ENCODE measurements at places on chromosomes 5 and 9.

DNA sequence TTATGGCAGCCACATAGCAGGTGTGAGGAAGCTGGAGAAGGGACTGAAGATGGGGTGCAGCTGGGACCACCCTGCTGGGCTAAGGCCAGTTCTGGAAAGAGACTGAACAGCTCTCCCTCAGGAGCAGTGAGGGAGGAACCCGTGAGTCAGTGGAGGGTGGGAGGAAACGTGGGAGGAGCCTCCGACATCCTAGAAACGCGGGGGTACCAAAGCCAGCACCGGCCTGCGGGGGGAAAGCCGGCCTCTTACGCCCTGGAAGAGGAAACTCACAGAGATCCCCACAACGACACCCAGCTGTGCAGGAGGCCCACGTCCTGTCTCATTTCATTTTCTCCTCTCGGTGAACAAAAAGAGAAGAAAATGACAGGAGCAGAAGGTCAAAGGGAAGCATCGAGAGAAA is 185.8 kb upstream of the IRX4 start:
- DNase-seq, result no peak

- no peak for DNase-seq
These were observed 790.1 kb upstream of the ZNF608 start for GRCh38 chr5:125536582-125536981.

DNA sequence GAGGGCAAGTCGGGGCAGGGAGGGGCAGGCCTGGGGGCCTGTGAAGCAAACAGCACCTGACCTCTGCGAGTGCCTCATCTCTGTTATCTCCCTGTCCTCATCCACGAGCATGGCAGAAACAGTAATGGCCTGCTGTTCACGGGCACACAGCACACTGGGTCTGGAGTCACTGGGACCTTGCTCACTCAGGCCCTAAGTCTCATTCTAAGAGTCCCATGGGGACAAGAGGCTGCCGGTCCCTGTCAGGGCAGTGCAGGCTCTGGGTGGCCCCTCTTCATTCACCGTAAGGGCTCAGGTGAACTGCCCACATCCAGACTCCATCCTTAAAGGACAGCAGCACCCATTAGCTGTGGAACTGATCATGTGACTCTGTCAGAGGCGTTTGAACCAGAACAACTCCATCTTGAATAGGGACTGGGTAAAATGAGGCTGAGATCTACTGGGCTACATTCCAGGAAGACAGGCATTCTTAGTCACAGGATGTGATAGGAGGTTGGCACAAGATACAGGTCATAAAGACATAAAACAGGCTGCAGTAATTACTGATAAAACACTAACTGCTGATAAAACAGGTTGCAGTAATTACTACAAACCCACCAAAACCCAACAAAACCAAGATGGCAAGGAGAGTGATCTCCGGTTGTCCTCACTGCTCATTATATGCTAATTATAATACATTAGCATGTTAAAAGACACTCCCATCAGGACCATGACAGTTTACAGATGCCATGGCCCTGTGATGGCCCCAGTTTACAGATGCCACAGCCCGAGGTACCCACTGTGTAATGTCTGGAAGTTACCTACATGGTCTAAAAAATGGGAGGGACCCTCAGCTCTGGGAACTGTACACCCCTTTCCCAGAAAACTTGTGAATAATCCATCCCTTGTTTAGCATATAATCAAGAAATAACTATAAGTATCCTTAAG is 28.7 kb downstream of the BICD2 start:
- no peak for DNase-seq

DNA sequence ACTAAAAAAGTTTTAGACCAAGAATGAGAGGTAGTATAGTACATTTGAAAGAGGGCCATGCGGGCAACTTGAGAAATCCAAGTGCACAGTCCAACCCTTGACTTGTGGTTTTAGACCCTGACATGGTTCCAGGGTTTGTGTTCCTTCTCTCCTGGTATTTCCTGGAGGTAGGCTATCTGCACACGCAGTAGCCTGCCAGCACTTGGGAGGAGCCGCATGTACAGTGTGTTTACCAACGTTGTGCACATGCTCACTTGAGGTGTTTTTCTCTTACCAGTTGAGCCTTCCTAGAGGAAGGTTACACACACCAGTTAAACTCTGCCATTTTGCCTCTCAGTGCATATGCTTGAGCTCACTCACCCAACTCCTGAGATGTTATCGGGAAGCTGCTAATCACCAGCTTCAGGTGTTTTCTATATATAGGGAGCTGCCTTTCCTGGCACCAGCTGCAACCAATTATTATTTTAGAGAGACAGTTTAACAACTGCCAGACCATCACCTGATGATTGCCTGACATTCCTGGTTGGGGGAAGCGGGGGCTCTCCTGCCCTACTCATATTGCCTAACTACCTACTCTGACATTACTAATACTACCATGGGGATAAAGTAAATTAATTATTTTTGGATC is 593.4 kb upstream of the TUSC1 start:
- DNase-seq, result no peak

DNA sequence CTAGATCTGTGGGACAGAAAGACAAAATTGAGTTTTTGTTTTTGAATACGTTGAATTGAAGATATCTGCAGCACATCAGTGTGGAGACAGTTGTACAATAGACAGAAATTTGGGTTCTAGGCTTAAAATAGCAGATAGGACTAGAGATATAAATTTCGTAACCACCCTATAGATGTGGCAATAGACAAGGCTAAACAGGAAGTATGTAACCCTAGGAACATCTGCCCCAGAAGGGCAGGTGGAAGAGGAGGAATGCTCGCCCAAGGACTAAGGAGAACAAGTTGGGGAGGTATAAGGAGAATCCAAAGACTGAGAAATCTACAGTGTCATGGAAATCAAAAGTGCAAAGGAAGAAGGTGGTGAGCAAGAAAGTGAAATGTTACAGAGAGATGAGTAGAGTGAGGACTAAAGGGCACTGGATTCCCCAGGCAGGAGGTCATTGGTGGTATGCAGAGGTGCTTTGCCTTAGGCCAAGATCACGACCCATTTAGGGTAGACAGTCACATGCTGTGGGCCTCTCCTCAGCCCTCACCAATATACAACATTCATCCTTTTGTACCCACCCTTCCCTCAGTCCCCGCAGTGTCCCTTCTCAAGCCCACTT is 109.1 kb upstream of the ELL2 start:
- DNase-seq, result no peak

GRCh38 chr5:98414938-98415337 is 358.5 kb upstream of the RGMB start:
- peak; percentile 37 for DNase-seq

GRCh38 chr5:14256026-14256690 is 113.0 kb downstream of the TRIO start:
- no peak for DNase-seq

DNA sequence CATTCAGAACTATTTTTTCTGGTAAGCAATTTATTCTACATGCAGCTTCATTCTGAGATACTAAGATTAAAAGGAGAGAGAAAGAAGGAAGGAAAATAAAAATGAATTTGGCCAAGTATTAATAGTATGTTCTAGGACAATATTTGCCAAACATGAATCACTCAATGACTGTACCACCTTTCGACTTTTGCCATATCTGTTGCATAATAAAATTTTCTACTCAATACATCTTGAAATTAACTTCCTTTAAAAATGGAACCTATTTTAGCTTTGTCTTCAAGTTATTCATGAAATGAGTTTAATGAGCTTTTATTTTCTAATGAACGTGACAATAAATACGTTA is 111.8 kb downstream of the MARCHF3 start:
- no peak for DNase-seq

GRCh38 chr5:95901676-95902627 is 59.7 kb downstream of the ELL2 start:
- no peak for DNase-seq

- DNase-seq, result peak; percentile 64
These were observed 99.6 kb upstream of the TAF11L2 start for GRCh38 chr5:17398431-17398830.

DNA sequence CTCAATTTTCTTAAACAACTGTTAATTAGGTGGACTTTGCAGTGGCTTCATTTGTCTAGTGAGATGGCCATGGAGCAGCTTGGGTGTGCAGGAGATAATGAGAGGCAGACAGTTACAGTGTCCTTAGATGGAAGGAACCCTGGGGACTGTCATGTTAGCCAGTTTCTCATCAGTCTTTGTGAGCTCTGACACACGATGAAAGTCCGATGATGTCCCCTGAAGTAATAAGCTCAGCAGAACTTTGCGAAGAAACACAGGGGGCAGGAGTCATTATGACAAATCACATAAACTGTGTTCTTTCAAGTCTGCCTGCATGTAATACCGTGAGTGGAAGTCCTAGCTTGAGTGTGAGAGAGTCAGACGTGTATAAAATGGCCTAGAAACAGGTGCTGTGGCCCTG is 201.8 kb downstream of the DRD1 start:
- DNase-seq, result no peak

GRCh38 chr5:10562201-10563109 is 1.4 kb upstream of the ANKRD33B start:
- no peak for DNase-seq

DNA sequence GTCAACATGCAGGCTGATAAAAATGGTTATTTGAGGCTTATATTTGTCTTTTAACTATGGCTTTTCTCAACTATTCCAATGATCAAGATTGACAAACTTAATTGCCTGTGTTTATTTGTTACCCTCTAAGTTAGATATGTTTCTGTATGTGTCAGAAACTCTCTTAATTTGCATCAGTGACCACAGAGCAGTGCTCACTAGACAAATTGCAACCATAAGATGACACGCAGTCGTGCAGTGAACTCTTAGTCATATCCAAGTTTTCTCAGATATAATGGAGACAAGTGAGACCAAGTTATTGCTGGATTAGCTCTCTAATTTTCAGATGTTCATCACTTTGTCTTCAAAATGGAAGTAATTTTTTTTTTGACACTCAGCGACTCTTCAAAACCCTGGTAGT is 342.2 kb upstream of the RFX3 start:
- DNase-seq, result no peak

DNA sequence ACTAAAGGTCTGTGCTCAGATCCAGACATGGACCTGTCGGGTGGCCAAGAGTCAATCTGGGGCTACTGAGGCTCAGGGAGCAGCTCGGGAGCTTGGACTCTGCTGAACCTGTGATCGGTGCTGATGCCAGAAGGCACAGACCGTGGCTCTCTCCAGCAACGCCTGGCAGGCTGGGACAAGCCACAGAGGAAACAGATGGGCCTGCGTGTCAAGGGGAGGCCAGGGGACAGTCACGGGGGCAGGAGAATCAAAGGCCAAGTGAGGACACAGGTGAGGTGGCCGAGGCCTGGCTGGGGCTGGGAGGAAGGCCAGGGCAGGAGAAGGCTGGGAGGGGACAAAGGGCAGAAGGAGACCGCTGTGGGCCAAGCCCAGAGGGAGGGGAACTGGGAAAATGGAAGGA is 43.4 kb downstream of the EPB41L4B start:
- no peak for DNase-seq

DNA sequence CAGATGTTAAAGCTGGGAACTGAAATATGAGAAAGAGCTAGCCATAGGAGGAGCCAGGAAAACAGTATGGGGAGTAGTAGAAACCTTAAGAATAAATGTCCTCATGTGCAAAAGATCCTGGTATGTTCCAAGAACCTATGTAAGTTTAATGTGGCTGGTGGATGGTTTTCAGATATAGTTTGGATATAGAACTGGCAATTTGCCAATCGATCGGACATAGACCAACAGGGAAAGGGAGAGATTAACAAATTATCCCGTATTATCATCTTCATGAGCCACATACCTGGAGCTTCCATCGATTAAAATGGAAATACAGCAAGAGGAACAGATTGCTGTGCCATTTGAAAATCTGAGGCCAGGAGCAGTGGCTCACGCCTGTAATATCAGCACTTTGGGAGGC is 388.7 kb downstream of the PRELID2 start:
- DNase-seq, result no peak

DNA sequence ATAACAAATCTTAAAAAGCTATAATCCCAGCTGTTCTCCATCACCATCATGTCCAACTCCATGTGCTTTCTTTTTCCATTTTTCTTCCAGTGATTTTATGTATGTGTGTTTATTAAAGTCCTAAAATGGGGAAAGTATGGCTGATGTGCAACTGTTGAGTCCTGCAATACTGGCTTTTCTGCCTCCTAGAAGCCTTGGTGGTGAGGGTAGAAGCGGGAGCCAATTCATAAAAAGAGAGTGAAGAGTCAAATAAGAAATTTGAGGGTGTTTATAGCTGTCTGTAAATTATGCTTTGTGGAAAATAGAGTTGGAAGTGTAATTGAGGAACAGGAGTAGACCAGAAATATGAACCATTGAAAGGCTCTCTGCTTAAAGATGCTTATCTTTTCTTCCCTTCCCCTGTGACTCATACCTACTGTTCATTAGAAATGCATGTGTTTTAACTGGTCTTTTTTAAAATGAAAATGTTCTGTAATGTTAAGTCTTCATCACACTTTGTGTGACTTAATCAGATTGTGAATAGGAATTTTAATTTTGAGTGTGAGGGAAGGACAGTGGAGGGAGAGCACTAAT is 80.1 kb downstream of the ZCCHC7 start:
- DNase-seq, result peak; percentile 7
